ENCODE measurements at places on chromosomes 16 and 17.

- no peak for DNase-seq
These were observed 6.5 kb upstream of the KLHL36 start for GRCh38 chr16:84641643-84642358.

- DNase-seq, result peak; percentile 37
These were observed 29.0 kb upstream of the RNPS1 start for GRCh38 chr16:2296661-2297505.

DNA sequence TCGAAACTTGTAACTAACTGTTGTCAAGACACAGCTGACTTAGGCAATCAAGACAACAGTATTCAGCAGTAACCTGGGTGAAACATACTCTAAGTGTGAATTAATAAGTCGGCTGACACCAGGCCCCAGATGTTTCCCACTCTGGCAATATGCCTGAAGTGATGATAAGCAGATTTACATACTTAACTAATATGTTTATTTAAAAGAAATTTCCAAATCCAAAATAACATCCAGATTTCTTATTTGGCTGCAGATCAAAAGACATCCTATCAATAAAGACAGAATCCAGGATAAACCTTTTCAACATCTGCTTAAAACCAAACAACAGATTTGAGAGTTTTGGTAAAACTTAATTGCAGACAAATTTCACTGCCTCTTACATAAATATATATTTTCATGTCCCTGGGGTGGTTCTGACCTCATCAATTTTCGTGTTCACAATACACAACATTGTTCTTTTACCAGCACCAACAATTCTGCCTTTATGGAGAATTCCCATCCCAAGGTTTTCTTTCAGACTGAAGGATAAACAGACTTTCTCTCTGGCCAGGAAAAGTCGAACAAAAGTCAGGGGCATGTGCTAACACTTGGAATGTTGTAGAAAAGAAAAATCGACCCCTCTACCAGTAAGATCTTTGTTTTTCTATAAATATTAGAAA lies 45.1 kb upstream of the TOX3 start:
- no peak for DNase-seq

GRCh38 chr17:41343029-41343428 lies 7.6 kb downstream of the KRT33A start:
- DNase-seq, result no peak

- no peak for DNase-seq
These were observed 7.1 kb upstream of the ZNF747 start for GRCh38 chr16:30541502-30542329.

GRCh38 chr17:82779541-82779940 lies 27.7 kb downstream of the TBCD start:
- DNase-seq, result no peak

Measured in right cardiac atrium (tissue), 5 donors.